ENCODE measurements at places on chromosomes 1 and 21. TPM values are rescaled to one million over a fixed set of nuclear protein-coding genes. Genes with fewer than 3 reads are reported as not detected.

DNA sequence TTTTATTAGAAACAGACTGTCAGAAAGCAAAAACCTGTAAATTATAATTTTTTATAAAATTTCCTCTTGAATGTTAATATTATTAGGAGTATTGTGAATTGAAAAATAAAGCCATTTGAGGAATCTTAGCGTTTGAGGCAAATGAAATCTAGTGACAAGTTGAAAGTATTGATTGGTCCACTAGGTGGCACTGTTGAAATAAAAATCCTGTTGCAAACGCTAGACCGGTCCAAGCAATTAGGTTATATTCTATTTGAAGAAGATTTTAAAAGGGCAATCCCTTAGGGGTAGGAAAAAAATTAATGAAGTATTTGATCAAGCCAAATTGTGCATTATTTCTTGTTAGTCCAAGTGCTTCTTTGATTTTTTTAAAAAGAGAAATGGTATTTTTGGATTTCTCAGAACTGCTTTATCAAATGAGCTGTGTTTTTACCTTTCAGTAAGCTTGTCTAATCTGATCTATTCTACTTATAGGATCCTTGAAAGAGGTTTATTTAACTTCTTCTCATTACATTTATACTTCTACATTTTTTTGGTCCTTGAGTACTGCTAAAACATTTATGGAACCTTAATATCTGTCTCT is 57.7 kb downstream of the ATG4C start:
- no peak overlapping the region for H3K4me3 ChIP-seq
- DNase-seq: no peak
- H3K36me3 ChIP-seq: no peaks in the 10 kb centered on the region
- no peaks in the 10 kb centered on the region for H3K4me1 ChIP-seq

GRCh38 chr1:179034720-179035119 is 9.0 kb downstream of the FAM20B start:
- peaks cover 1% of the 10 kb centered on the region for H3K36me3 ChIP-seq
- H3K4me1 ChIP-seq: peaks cover 85% of the 10 kb centered on the region
- H3K27ac ChIP-seq: peak overlapping the region; percentile 68
- H3K4me3 ChIP-seq: no peak overlapping the region
- H3K27me3 ChIP-seq: no peaks in the 10 kb centered on the region

GRCh38 chr1:56788102-56788501 is 31.1 kb downstream of the FYB2 start:
- H3K36me3 ChIP-seq: no peaks in the 10 kb centered on the region
- no peak overlapping the region for H3K4me3 ChIP-seq
- H3K27me3 ChIP-seq: peaks cover 13% of the 10 kb centered on the region

GRCh38 chr1:19359357-19359756 is 47.2 kb downstream of the SLC66A1 start:
- H3K4me1 ChIP-seq: peaks cover 26% of the 10 kb centered on the region
- no peak for DNase-seq
- no peaks in the 10 kb centered on the region for H3K27me3 ChIP-seq
- H3K27ac ChIP-seq: peak overlapping the region; percentile 58
- no peak overlapping the region for H3K4me3 ChIP-seq

DNA sequence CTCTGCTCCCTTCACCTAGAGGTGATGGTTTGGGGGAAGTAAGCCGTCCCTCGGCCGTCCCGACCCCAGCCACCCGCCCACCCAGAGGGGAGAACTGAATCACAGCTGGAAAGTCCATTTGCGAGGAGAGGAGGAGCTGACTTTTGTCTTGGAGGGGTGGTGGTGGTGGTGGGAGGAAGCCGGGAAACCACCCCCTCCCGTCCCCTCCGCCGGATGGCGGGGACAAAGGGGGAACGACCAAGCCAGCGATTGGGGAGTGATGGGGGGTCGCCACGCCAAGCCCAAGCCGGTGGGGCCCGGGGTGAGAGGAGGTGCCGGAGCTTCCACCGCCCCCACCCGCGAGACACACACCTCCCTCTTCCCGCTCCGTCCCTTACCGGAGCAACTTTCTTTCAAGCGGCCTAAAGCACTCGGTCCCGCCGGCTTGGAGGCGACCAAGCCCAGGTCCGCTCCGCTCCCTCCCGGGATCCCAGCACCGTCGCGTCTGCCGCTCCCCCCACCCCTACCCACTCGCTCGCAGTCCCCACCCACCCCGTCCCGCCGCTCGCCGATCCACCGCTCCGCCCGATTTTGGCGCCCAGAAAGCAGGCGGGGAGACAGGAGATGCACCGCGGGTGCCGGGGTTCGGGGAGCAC is 540 bp downstream of the ARHGEF2 start:
- H3K27ac ChIP-seq: peak overlapping the region; percentile 96
- H3K4me3 ChIP-seq: peak overlapping the region; percentile 96
- peaks cover 31% of the 10 kb centered on the region for H3K36me3 ChIP-seq
- peaks cover 68% of the 10 kb centered on the region for H3K4me1 ChIP-seq
- peak; percentile 84 for DNase-seq
- H3K27me3 ChIP-seq: no peaks in the 10 kb centered on the region

DNA sequence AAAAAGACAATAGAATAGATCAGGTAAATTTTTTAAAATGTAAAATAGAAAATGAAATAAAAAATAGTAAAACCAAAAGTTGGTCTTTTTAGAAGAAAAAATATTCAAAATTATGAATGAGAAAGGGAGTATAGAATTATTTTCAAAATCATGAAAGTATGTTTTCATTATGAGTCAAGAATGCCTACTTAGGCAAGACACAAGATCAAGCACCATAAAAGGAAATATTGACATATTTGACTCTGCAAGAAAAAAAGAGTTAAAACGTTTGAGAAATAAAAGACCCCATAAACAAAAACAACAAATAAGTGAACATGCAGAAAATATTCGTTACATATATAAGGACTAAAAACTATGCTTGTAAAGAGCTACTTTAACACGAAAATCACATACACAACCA is 4.8 kb upstream of the COX20 start:
- peaks cover 12% of the 10 kb centered on the region for H3K4me1 ChIP-seq
- H3K27ac ChIP-seq: no peak overlapping the region
- DNase-seq: no peak
- H3K36me3 ChIP-seq: peaks cover 3% of the 10 kb centered on the region

DNA sequence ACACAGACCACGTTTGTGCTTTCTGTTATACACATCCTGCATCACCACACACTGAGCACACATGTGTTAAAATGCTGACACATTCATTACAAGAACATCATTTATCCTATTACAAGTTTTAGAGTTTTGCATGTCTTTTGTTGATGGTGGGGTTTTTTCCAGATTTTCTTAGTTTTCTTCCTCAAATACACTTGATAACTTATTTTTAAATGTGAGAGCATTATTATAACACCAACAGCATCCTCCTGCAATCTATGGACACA is 67.3 kb downstream of the TGFBR3 start:
- H3K36me3 ChIP-seq: no peaks in the 10 kb centered on the region
- H3K4me3 ChIP-seq: no peak overlapping the region
- H3K27me3 ChIP-seq: no peaks in the 10 kb centered on the region
- H3K4me1 ChIP-seq: peaks cover 26% of the 10 kb centered on the region

- H3K4me1 ChIP-seq: peaks cover 2% of the 10 kb centered on the region
- no peak overlapping the region for H3K4me3 ChIP-seq
- H3K36me3 ChIP-seq: no peaks in the 10 kb centered on the region
- no peak for DNase-seq
- H3K27me3 ChIP-seq: peaks cover 16% of the 10 kb centered on the region
These were observed 32.5 kb upstream of the SLAMF9 start for GRCh38 chr1:159986531-159986930.

The PLOD1 gene
- total RNA-seq: 11.0 TPM

The DESI2 gene
- 24.8 TPM for total RNA-seq

The PEAR1 gene
- not detected for total RNA-seq

All from activated CD4-positive, alpha-beta memory T cell treated with anti-CD3 and anti-CD28 coated beads for 36 hours (primary cell).